ENCODE measurements at places on chromosomes 6 and 20.
A peak's percentile ranks its signal among the peaks of the same experiment; 100 is the strongest.

GRCh38 chr20:52103335-52103912 lies 88.2 kb downstream of the ZFP64 start:
- peak; percentile 15 for DNase-seq

- DNase-seq, result no peak
These were observed 70.9 kb downstream of the BMP7 start for GRCh38 chr20:57195469-57196100.

- DNase-seq, result no peak
These were observed 2.6 kb downstream of the NSFL1C start for GRCh38 chr20:1463971-1464570.

DNA sequence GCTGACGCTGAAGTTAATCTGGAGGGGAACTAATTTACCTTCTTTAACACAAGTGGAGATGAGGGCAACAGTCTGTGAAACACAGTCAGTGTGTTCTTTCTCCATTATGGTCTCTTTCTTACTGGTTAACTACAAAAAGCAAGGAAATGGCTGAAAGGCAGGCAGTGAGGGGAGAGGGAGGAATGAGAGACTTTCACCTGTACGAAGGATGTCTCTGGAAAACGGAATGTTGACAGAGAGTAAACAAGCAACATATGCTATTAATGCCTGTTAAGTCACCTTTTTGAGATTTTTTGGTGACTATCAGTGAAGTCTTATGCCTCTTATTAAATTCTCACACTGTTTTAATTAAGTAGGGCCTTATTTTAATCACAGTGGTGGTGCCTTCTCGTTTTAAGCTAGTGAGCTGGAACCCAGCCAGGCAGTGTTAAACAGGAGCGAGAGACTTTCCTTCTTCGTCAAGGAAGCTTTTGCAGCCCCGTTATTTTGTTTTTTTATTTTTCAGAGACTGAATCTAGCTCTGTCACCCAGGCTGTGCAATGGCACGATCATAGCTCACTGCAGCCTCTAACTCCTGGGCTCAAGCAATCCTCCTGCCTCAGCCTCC lies 165.6 kb downstream of the ATXN1 start:
- no peak for DNase-seq

DNA sequence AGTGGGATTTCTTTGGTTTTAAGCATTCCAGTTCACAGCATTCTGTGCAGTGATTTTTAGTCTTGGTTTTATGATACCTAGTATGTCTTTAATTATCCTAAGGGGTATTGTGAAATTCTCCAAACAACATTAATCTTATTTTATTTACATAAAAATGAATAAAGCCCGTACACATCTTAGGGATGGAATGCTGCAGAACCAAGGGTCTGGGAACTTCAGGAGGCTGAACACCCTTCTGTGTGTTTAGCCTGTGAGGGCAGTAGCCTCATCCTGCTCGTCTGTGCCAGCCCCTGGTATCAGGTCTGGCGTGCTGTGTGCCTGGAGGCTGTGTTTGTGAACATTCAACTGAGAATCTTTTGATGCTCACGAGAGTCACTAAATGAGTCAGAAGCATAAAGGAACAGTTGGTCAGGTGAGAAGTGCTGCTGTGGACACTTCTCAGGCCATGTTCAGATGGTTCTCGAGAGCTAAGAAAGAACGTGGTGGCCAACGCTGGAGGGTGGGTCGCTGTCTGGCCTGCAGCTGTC lies 25.2 kb upstream of the C20orf204 start:
- no peak for DNase-seq

DNA sequence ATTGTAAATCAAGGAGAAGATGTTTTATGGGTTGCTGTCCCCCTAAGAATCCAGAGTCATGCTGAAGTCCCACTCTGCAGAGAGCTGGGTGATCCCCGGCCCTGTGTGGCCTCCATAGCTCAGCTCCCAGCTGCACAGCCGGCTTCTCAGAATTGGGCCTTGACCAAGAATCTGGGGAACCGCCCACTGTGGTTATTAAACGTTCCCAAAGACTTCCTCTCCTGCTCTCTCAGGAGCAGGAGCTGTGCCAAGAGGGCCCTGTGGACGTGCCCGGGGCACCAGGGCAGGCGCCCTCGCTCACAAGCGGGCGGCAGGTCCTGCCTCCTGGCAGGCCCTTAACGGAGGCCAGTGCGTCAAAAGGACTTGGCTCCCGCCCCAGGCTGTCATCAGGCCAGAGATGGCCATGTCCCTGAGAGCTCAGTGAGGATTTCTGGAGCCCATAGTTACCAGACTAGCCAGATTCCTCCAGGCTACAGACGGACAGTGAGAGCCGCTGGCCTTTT lies 30.4 kb downstream of the ZC3H12D start:
- peak; percentile 92 for DNase-seq

DNA sequence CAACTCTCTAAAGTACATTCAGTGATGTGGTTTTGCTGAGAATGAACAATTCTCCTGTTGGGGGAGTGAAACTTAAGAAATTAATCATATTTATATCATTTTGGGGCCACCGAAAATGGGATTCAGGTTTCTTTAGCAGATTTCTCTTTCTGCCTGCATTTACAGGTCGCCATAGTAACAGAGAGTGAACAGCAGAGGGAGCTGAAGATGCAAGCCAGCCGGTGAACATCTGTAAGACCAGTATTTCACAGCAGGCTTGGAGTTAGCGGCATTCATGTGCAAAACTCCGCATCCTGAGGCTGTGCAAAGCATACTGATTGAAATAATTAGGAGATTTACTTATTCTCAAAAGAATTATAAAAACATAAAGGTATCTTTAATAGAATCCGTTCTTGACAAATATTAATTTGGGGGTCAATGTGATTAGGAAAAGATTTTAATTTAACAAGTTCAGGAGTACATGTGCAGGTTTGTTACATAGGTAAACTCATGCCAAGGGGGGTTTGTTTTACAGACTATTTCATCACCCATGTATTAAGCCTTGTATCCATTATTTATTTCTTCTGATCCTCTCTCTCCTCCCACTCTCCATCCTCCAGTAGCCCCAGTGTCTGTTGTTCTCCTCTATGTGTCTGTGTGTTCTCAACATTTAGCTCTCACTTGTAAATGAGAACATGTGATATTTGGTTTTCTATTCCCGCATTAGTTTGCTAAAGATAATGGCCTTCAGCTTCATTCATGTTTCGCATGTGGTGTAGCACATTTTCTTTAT lies 17.8 kb upstream of the HSF2 start:
- no peak for DNase-seq

DNA sequence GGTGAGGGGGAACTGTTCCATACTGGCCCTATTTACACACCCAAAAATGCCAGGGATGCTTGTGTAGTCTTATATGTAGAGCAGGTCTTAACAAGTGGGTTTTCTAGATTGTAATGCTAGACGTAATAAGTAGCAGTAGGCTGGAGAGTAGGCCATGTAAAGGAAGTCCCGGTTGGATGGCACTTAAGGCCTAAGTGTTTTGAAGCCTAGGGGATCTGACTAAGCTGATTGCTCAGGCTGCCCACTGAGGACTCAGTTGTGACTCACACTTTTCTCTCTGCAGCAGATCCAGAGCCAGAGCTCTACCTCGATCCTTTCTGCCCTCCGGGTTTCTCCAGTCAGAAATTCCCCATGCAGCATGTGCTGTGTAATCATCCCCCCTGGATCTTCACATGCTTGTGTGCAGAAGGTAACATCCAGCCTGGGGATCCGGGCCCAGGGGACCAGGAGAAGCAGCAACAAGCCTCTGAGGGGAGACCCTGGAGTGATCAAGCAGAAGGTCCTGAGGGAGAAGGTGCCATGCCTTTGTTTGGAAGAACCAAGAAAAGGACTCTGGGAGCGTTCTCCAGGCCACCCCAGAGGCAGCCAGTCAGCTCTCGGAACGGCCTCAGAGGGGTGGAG lies 26.6 kb downstream of the ZNF133 start:
- peak; percentile 27 for DNase-seq

- DNase-seq, result no peak
These were observed 497.7 kb upstream of the MARCKS start for GRCh38 chr6:113359155-113360140.

DNA sequence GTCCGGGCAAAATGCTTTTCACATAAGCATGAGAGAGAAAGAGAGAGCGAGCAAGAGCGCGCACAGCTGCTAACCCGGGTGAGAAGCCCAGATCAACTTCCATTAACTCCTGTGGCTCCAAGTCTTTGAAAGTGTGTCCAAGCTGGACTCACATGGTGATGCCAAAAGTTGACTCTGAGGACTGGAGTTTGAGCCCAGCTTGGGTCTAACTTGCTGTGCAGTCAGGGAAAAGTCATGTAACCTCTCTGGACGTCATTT lies 357.2 kb upstream of the SULF2 start:
- no peak for DNase-seq

- DNase-seq, result no peak
These were observed at the start of gene TBXT for GRCh38 chr6:166167801-166168615. Gene TBXT, minus strand, starts transcription at chr6:166167851. Its CDS starts 260 bp downstream, at chr6:166167591.

GRCh38 chr20:54668271-54669039 lies 193.1 kb downstream of the DOK5 start:
- DNase-seq, result no peak

GRCh38 chr6:30163090-30163917 lies at the start of gene TRIM15:
Gene TRIM15, plus strand, starts transcription at chr6:30163546. Its CDS starts 139 bp downstream, at chr6:30163685.
- no peak for DNase-seq

DNA sequence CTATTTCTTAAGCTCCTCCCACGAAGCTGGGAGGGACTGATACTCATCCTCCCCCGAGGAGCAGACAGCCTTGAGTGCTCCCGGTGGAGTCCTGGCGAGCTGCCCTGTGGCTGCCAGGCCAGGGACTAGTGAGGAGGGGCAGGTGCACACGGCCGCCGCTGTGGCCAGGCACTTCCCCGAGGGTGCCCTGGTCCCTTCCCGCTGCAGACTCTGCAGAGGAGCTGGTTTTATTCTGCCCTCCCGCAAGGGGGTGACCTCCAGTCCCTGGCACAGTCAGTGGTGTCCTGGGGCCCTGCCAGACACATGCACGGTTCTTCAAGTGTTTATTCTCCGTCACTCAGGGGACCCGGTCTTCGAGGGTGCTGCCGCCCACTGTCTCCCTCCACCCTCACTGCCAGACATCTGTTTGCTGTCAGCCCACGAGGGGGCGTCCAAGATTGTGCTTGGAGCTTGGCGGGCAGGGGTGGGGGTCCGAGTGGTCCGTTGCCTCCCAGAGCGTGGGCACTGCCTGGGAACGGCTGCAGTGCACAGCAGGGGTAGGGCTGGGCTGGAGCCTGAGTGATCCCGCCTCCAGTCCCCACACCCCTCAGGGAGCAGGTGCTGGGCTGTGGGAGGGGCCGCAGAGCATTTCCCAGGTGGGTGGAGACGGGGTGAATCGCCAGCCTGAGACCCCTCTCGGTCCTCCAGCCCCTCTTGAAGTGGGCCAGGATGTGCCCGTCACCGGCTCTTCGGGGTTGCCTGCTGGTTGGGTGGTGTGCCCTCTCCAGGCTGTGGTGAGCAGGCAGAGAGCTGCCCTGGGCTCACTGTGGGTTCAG lies 3.1 kb upstream of the CABLES2 start:
- peak; percentile 47 for DNase-seq

GRCh38 chr6:84052204-84052882 lies 18.8 kb downstream of the MRAP2 start:
- DNase-seq, result peak; percentile 19

DNA sequence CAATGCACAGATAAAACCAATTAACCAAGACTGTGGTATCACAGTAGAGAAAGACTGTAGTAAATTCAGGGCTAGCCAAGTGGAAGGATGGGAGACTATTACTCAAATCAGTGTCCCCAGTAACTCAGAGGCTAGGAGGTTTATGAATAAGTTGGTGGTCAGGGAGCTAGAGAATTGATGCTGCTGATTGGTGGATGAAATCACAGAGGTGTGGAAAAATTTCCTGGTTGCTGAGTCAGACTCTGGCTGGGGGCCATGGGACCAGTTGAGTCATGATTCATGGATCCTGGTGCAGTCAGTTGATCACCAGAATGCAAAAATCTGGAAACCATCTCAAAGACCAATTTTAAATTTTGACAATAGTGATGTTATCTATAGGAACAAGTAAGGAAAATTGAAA lies 555.9 kb downstream of the C6orf118 start:
- no peak for DNase-seq

GRCh38 chr6:166486536-166486880 lies 100.0 kb downstream of the RAMACL start:
- DNase-seq, result no peak

- no peak for DNase-seq
These were observed 150.4 kb downstream of the C6orf58 start for GRCh38 chr6:127727260-127727953.

GRCh38 chr6:57248311-57248895 lies 26.3 kb upstream of the RAB23 start:
- DNase-seq, result no peak

- DNase-seq, result no peak
These were observed 2.0 kb upstream of the CRIP3 start for GRCh38 chr6:43310624-43311023.

DNA sequence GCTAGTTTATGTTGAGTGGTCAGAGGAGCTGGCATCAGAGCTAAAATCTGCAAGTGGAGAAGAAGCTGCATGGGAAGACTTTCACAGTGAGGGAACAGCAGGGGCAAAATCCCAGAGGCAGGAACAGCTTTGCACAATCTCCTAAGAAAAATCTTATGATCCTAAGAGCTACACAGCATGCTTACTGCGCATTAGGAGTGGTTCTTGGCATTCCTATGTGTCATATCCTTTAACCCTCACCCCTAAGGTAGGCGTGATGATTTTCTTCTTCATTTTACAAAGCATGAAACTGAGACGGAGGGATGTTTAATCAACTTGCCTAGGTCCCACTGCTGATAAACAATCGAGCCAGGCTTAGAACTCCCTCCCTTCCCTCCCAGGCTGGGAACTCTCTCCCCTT lies 313.6 kb upstream of the SULF2 start:
- DNase-seq, result no peak

GRCh38 chr6:14804785-14805210 lies 441.1 kb upstream of the JARID2 start:
- DNase-seq, result peak; percentile 83

- DNase-seq, result no peak
These were observed 27.0 kb downstream of the IL17A start for GRCh38 chr6:52213127-52213526.

- peak; percentile 97 for DNase-seq
These were observed 26.2 kb downstream of the SLCO4A1 start for GRCh38 chr20:62668441-62669027.

GRCh38 chr6:92111386-92111785 lies 1308.0 kb downstream of the EPHA7 start:
- no peak for DNase-seq
